ENCODE measurements at places on chromosomes 3 and 15.

- DNase-seq, result no peak
Observed at GRCh38 chr3:190560013-190560895, 46.4 kb downstream of the IL1RAP start.

DNA sequence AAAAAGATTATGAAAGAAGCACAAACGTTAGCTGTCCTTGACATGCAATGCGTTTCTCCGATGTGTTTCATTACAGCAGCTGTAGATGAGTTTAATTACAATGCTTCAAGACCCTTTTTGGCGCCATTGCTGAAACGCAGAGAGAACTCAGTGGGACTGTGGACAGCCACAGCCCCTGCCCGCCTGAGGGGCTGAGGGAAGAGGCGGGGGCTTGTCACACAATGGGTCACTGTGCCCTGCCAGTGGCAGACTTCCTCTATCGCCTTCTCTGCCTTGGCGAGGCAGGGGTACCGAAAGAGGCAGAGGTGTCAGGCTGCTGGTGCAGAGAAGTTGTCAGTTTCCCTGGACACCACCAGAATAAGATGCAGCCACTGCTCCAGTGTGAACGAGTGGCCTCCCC is 252.0 kb downstream of the NR2F2 start:
- no peak for DNase-seq

GRCh38 chr3:176514297-176514696 is 683.0 kb downstream of the TBL1XR1 start:
- peak; percentile 51 for DNase-seq

- no peak for DNase-seq
Observed at GRCh38 chr3:169940470-169941181, 26.0 kb upstream of the SEC62 start.

GRCh38 chr15:101210466-101210865 is 41.4 kb downstream of the CHSY1 start:
- DNase-seq, result no peak

DNA sequence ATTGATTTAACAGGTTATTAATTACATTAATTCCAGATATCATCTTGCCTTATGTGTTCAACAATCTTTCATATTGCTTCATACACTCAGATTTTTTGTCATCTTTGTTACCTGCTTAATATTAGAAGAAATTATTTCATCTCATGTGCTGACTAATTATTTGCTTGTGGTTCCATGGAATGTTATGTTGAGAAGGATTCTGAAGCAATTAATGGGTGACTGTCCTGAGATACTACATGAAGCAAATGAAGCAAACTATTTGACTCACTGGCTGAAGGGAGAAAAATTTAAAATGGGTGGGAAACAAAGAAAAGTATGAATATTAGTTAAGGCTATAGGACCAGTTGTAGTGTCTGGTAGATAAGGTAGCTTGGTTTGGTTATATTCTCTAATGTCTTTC is 443.8 kb upstream of the EPHA6 start:
- no peak for DNase-seq

DNA sequence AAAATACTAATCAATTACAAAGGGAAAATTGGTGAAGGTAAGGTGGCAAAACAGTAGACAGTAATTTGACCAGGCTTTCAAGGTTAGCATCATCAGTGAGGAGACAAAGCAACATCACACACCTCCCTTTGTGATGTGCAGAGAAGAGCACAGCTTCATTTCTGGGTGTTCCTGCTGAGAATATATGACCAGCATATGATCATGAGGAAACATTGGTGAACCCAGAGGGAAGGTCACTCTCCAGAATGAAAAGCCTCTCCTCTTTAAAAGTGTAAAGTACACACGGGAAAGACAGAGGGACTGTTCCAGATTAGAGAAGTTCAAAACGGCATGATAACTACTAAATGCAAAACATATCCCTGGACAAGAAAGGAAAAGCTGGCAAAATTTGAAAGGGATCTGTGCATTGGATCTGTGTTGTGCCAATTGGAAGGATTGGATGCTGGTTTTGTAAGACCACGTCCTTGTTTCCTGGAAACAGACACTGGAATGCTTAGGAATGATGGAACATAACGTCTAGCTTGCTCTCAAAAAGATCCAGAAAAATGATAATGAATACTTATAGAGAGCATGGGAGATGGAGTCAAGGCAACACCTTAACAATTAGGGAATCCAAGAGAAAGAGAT is 80.6 kb upstream of the MITF start:
- DNase-seq, result no peak

GRCh38 chr3:10495003-10495402 is 10.4 kb downstream of the ATP2B2 start:
- peak; percentile 54 for DNase-seq

- DNase-seq, result no peak
Observed at GRCh38 chr3:115808816-115809215, 185.5 kb downstream of the GAP43 start.

DNA sequence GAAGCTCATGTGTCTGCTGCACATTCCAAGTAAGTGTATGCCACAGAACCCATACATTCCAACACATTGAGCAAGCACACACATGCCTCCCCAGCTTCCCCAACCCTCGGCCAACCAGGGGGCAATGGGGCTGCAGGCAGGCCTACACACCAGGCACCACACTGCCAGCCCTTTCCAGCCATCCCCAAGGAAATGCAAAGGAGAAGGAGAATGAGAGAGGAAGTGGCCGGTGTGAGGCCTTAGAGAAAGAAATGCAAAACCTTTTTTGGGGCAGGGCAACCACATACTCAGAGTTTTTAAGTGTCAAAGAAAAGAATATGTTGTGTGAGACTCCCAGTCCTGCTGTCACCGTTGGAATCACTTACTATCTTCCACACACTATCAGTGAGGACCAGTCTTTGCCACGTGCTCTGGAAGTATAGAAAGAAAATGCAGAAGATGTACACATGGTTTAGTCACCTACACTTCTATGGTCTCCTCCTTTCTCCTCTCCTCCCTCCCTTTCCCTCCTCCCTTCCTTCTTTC is 11.1 kb downstream of the IGF2BP2 start:
- DNase-seq, result peak; percentile 92
